Stimulated activated CD4-positive, alpha-beta T cell treated with anti-CD3 and anti-CD28 coated beads, Interleukin-1b, Interleukin-23, amount 100 ng/mL, for 4 hours (primary cell): ENCODE measurements at places on chromosomes 1 and 21.

- no peak for DNase-seq
Measured at GRCh38 chr1:16249596-16250241, 12.7 kb upstream of the CPLANE2 start.

- no peak for DNase-seq
Measured at GRCh38 chr1:205391386-205391785, 30.5 kb downstream of the LEMD1 start.

DNA sequence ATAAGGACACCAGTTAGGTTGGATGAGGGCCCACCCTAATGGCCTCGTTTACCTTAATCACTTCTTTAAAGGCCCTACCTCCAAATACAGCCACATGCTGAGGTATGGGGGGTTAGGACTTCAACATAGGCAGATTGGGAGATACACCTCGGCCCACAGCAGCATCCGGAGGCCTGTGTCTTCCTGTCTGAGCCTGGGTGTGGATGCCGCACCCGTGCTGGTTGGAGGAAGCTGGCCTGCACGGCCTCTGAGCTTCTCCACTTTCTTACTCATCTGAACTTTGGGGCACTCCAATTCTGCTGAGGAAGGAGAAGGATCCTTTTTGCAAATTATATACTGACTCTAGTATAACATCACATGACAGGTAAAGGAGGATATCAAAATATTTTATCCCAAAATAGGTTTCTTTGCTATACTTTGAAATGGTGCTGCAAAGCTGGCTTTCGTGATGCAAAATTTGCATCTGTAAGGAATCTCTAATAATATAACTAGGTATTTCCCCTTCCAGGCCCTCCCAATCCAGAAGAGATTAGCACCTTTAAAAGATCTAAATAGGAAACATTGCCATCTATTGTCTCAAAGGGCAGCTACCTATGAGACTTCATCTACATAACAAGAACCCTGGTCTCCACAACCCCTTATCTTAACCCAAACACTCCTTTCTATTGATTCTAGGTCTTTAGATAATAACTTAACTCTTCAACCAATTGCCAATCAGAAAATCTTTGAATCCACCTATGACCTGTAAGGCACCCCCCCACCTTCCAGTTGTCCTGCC lies 247.6 kb downstream of the KCNJ6 start:
- DNase-seq: no peak

DNA sequence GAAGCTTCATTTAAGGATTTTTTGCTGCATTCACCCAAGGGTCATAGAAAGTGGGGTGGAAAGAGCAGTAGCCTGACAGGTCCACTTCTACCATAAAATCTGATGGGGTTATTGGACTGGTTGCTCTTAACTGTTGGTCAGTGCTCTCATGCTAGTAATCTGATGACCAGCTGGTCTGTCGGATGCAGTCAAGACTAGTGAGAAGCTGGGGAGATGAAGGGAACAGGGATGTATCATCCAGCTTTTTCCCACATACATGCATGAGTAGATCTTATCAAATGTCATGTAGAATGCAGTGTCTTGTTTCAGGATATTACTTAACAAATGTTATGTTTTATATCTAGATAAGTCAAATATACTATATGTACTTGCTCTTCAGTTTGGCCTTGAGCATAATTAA lies 11.1 kb downstream of the ATP1B1 start:
- no peak for DNase-seq

GRCh38 chr1:192066202-192066601 lies 92.1 kb upstream of the RGS18 start:
- no peak for DNase-seq

DNA sequence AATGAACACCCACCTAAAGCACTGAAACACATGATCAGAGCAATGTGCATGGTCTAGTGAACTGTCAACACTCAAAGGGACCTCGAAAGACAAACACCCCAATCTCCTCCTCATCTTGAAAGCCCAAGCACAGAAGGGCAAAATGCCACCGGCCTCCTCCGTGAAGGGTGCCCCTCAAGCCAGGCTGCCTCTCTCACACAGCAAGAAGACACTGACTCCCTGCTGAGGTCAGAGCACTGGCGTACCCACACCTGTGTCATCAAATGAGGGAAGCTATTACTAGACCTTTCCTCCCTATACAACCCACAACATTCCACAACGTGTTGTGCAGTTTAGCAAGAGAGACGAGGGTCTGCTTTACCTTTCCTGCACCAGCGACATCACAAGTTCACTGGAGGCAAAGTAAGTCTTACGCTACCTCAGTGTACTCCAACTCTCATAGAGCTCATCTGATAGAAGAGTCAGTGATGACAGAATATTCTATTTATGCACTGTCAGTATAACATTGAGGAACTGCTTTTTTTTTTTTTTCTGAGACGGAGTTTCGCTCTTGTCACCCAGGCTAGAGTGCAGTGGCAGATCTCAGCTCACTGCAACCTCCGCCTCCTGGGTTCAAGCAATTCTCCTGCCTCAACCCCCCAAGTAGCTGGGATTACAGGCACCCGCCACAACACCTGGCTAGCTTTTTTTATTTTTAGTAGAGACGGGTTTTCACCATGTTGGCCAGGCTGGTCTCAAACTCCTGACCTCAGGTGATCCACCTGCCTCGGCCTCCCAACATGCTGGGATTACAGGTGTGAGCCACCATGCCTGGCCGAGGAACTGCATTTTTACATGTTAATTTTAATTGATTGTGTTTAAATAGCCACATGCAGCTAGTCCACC lies 3.3 kb downstream of the SH3BP5L start:
- no peak for DNase-seq

DNA sequence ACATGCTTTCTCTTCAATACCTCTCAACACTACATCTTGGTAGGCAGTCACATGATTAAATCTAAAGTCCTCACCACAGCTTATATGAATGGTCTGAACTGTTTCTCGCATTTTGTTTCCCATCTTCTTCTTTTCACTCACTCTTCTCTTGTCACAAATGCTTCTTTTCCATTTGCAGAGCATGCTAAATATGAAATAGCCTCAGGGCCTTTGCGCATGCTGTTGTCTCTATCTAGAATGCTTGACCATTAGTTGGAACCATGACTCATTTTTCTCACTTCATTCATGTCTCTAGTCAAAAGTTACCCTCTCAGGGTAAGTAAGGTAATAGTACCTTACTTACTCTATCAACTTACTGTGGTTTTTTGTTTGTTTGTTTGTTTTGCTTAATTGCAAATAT lies 239.7 kb downstream of the PTPRC start:
- DNase-seq: no peak

DNA sequence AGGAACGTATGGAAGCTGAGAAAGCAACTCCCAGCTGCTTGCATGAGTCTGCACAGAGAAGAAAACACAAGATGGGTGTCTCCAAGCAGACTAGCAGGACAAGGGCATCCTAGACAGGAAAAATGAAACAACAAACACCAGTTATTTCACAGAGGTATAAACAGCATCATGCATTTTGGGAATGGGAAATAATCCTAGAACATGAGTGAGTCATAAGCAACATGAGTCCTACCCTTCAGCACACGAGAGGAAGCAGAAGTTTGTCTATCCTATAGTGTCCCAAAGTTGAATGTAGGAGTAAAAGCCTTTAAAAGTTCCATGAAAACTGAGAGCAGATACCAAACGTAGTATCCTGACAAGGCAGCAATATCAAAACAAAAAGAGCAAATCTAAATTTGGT lies 11.3 kb upstream of the FRRS1 start:
- no peak for DNase-seq

DNA sequence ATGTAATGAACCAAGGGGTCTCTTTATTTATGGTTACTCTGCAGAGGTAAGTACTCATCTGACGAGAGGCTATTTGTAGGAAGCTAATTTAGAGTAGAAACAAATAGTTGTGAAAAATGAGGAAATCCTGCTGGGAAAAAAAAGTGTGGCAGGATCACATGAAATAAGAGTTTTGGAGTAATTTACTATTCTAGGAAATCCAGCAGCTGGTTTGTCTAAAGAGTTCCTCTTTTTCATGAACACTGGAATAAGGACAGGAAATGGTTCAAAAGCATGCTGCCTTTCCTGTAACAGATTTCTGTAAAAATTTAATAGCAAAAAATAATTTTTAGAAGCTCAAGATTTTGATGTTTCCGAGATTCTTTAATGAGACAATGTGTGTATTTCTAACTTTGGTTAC lies 177.3 kb downstream of the CHRM3 start:
- no peak for DNase-seq

DNA sequence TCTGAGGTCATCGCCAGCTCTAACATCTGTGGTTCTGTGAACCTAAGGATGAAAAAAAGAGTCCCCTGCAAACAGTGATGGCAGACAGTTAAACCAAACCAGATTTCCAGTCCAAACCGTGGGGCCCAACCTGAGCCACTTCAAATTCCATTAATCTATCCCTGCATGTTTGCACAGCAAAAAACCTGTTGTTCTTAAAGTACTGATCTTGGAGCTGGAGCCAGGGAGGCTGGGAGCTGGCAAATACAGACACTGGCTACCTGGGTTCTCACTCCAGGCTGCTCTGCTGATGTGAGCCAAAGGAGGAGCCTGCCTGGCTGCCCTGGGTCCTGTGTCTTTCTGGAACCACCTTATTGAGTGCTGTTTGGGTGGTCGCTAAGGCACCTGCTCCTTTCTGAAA lies 16.4 kb downstream of the LDLRAD1 start:
- DNase-seq: no peak

- DNase-seq: no peak
Measured at GRCh38 chr1:228405979-228406228, 731 bp downstream of the TRIM11 start.

DNA sequence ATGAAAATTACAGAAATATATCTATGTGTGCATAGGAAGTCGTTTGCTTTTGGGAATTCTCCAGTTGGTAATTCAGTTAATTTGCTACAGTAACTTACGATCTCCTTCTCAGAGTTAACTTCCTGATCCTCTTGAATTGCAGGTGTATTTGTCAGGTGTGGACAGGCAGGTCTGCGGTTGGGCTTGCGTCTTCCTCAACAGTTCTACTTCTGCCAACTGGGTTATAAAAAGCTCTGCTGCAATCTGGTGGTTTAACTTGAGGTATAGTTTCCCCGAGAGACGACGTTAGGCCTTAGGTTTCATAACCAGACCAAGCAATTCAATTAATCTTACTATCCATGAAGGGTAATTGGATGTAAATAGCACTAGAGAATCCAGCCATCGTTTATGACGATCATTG lies 88.2 kb downstream of the GABPA start:
- no peak for DNase-seq

DNA sequence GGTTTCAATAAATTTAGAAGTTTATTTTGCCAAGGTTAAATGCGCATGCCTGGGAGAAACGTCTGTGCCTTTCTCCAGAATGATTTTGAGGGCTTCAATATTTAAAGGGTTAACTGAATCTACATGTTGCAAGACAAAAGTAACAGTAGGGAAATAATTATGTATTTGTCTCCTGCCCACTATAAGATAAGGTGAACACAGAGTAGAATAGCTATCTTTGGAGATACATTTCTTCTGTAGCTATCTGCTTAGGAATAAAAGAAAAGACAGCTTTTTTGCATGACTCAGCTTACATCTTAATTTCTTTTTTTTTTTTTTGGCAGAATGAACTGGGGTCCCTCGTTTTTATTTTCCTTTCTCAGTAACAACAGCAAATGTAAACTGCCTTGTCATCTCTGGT lies 1351.6 kb downstream of the AMY1C start:
- no peak for DNase-seq

- no peak for DNase-seq
Measured at GRCh38 chr1:27402349-27402754, 9.9 kb downstream of the GPR3 start.

DNA sequence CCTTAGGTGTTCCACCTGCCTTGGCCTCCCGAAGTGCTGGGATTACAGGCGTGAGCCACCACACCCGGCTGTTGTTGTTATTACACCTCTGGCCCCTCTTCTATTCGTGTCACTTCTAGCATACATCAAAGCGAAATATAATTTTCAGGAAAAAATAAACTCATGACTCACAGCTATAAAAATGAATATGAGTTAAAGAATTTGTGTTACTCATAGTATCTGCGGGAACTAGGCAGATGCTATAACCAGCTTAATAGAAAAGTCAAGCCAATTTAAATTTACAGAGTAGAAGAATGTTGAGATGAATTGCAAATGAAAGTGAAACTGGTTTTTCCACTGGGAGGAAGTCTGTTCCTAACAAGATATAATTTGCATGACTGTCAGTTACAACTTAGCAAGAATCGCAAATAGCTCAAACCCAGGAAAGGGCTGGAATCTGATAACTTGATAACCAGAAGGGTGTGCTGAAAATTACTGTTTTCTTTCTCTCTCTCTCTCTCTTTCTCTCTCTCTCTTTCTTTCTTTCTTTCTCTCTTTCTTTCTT lies 11.2 kb downstream of the OR2W3 start:
- DNase-seq: no peak

- DNase-seq: no peak
Measured at GRCh38 chr21:38402291-38402690, 96.0 kb downstream of the ERG start.

GRCh38 chr1:94928293-94928939 lies 1.5 kb upstream of the CNN3 start:
- DNase-seq: no peak

DNA sequence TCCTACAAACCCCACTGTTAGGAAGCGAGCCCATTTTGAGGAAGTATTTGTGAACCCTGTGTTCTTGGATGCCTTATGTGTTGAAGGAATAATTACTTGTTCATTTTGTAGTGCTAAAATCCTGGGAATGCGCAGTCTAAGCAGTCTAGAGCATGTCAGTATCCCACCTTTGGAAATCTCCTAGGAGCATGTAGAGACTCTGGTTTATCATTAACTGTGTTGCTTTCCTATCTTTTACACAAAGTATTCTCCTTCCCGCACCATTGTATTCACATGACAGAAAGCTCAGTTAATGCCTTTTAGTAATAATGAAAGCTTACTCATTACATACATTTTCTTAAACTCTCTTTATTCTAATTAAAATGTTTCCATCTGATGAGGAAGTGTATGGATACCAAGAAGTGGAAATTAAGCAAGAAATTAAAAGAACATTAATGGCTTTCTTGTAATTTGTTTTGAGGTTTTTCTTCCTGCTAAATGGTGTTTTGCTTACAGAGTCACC lies 99.4 kb downstream of the CAMTA1 start:
- DNase-seq: no peak

DNA sequence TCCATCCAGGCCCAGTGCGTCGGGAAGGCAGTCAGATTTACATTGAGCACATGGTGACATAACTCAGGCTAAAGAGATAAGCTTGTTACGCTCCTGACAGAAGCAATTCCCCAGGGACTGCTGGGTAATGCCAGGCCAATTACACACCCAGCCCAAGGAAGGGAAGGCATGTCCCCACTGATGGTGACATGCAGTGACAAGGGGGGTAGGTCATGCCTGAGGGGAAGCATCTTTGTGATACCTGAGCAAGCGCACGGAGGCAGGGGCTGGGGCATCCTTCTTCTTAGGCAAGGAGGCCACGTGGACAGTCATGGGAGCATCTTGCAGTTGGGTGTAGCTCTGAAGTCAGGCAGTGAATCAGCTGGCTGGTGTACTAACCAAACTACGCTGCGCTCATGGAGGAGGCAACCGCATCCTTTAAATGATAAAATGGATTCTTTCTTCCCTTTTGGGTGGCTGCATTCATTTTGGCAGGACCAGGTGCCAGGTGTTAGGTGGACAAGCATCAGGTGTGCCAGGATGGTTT lies 39.6 kb upstream of the GRIK3 start:
- no peak for DNase-seq

- DNase-seq: no peak
Measured at GRCh38 chr1:201103666-201104065, 8.6 kb downstream of the CACNA1S start.

- no peak for DNase-seq
Measured at GRCh38 chr1:30087465-30087864, 635.9 kb downstream of the MATN1 start.

- no peak for DNase-seq
Measured at GRCh38 chr21:43824333-43825241, 35.2 kb downstream of the RRP1 start.
